Epithelial cell of alveolus of lung (primary cell): ENCODE measurements at places on chromosomes 1 and 21. TPM values are rescaled to one million over a fixed set of nuclear protein-coding genes. Genes with fewer than 3 reads are reported as not detected.

The CCDC17 gene
- total RNA-seq: 0.26 and 3.1 TPM in 2 replicates

The FCRL2 gene
- not detected in 2 replicates for total RNA-seq

The BARHL2 gene
- not detected in 2 replicates for total RNA-seq

The NPR1 gene
- 0.52 and 1.0 TPM in 2 replicates for total RNA-seq

The LAMB3 gene
- 4.8 and 35.4 TPM in 2 replicates for total RNA-seq

The SPRR2E gene
- not detected in 2 replicates for total RNA-seq

The REN gene
- total RNA-seq: not detected in 2 replicates

The PKN2 gene
- 24.6 and 28.6 TPM in 2 replicates for total RNA-seq

The RERE gene
- total RNA-seq: 22.8 and 47.6 TPM in 2 replicates

The LRRC53 gene
- total RNA-seq: not detected in 2 replicates

The CFAP57 gene
- under 0.01 TPM in 1 of 2 replicates, not detected in the other for total RNA-seq

The DNASE2B gene
- total RNA-seq: not detected in 2 replicates

The FMO1 gene
- total RNA-seq: not detected in 2 replicates

The LRRC3 gene
- total RNA-seq: 0.64 and 1.0 TPM in 2 replicates

The TSTD1 gene
- 14.4 and 14.6 TPM in 2 replicates for total RNA-seq

The C8B gene
- not detected in 2 replicates for total RNA-seq

The FHAD1 gene
- total RNA-seq: 0.39 TPM in 1 of 2 replicates, not detected in the other

The OR2L5 gene
- total RNA-seq: not detected in 2 replicates

The VASH2 gene
- 3.5 and 6.8 TPM in 2 replicates for total RNA-seq

The RAD54L gene
- total RNA-seq: 2.9 and 12.0 TPM in 2 replicates

The SLC25A34 gene
- 0.26 and 0.96 TPM in 2 replicates for total RNA-seq
